ENCODE measurements at places on chromosomes 3 and 15.

GRCh38 chr3:129235344-129235917, 14.0 kb upstream of the COPG1 start:
- DNase-seq = no peak

- DNase-seq = no peak
Observed at GRCh38 chr3:78277801-78278200, 1237.9 kb downstream of the ROBO2 start.

DNA sequence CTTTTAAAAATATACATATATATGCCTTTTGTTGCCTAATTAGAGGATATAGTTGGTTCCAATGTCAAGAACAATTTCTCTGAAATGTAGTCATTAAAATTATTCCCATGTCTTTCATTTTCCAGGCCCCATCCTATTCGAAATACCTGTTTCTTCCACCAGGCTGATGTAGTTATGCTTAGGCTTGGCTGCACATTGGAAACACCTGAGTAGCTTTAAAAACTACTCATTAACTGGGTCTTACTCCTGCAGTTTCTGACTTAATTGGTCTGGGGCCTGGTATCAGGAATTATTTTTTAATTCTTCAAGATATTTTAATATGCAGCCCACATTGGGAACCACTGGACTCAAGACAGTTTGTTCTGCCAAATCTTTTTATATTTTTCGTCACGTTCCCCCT, 53.7 kb downstream of the TGFBR2 start:
- no peak for DNase-seq

GRCh38 chr3:190865828-190866227, 3.3 kb upstream of the GMNC start:
- DNase-seq = no peak

GRCh38 chr3:134885877-134886621, 91.0 kb downstream of the EPHB1 start:
- no peak for DNase-seq

Measured in activated naive CD4-positive, alpha-beta T cell (primary cell).